ENCODE measurements at places on chromosomes 2 and 18. TPM values are rescaled to one million over a fixed set of nuclear protein-coding genes. Genes with fewer than 3 reads are reported as not detected.

GRCh38 chr2:120422465-120423160 lies 76.7 kb downstream of the INHBB start:
- no peak for DNase-seq

DNA sequence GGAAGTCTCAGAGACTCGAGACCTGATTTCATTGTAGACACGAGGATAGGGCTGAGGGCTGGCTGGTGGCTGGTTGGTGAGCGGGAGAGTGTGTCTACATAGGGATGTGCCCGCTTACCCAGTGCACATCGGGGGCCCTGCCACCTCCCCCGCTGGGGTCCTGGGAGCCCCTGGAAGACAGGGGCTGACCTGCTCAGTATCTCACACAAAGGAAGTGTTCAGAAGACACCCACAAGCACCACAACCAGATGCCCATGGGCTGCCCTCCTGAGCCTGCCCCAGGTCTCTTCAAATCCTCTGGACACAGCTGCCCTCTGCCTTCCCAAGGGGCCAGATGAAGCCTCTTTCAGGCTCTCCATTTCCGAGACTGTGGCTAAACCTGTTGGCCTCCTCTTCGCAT lies 43.1 kb downstream of the MYCN start:
- no peak for DNase-seq

DNA sequence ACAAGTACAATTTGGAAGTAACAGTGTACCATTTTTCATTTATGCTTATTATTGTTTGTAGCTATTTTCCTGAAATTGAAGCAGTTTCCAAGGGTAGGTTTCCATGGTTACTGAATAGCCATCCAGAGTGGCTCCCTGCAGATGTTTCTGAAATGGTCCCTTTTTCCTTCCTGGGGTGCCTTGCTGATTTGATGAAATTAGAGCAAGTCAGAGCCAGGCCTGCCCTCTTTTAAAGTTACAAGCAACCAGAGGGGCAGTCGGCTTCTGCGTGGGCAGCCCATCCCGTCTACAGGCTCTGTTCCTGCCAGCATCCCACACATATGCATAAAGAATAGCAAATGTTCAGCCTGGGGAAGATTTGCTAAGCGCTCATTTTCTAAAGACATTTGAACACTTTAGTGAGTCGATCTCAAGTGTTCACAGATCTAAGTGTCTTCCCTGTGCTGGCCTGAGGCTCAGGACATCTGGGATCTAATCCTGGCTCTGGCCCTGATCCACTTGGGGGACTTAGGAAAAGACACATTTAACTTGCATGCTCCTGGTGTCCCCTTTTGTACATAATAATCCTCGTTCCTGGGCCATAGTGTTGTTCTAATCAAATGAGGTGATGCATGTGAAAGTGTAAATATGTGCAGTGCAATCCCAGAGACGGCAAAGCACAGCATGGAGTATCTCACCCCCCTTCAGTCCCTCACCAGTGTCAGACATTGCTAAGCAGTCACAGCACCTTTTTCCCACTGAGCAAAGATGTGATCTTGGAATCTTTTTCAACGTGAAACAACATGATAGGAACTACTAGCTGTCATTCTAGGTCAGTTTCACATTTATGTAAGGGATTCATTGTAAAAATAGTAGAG lies 92.2 kb downstream of the STPG4 start:
- no peak for DNase-seq

DNA sequence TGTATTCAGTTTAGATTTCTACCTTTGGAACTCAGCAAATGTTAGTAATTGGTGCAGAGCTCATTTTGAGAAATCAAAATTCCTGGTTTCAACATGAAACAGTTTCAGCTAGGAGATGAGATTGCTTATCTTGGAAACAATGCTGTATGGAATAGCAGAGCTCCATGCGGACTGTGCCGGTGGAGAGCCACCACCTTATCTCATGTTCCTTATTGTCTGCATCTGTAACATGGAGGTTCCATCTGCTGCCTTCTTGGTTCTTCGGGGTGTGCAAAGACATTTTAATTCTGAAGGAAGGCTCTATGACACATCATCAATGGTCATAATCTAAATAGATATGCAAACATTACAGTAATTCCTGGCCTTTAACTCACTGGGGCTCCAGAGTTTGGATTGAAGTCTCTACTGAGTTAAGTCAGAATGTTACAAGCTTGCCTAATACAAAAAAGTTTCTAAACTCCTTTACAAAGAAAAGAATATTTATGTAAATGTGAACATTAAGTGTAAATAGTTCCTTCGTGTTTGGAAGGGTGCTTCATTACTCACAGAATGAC lies 65.3 kb downstream of the PRKRA start:
- no peak for DNase-seq

DNA sequence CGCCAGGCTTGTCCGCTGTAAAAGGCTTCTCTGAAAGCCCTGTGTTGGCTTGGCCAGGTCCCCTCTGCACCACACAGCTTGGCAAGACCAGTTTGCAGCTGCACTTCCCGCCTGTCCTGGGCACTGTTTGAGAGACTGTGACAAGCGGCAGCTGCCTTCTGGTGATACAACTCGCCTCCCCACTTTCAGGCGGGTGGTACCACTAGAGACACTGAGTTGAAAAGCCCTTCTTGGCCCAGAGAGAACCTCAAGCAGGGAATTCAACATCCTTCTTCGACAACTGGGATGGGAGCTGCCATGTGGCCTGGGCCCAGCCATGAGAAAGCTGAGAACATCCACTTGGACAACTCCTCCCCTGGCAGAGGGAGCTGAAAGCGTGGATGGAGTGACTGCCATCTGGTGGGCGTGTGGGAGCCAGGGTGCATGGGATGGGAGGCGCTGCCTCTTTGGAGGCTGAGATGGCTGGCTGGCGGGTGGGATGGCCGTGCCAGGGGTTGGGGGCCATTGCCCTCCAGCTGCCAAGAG lies 125.5 kb upstream of the REV1 start:
- DNase-seq, result no peak

GRCh38 chr18:9348079-9348671 lies 13.6 kb downstream of the TWSG1 start:
- DNase-seq, result no peak

DNA sequence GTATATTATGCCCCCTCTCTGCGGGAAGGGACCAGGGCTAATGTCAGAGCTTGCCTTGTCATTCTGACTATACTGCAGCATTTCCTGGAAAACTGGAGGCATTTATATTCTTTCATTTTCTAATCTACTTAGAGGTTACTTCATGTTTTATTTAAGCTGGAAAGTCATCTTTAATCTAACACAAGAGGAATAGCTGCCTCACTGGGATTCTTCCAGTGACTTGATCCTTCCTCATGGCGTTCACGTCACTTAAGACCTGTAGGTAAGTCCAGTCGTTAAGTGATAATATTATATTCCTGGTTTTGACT lies 727.6 kb upstream of the DDX18 start:
- no peak for DNase-seq

GRCh38 chr2:109331081-109331480 lies 202.1 kb downstream of the SH3RF3 start:
- no peak for DNase-seq

DNA sequence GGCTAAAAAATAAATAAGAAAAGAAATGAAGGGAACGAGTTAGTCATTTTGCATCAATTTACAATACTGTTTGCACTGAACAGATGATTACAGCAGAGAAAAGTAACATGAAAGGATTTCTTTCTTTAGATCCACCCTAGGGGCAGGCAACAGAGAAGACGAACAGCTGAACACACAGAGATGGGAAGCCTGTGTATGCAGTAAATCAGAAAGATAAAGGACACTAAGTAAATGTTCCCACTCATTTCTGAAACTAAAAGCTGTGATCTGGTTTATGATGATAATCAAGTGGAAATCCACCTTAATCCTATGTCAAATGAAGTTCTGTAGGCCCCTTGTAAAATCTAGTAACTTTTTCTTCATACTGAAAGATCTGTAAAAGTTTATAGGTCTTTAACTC lies 54.2 kb downstream of the AKAIN1 start:
- no peak for DNase-seq

- no peak for DNase-seq
These were observed 15.1 kb upstream of the ST3GAL5 start for GRCh38 chr2:85903849-85904248.

Gene WDCP
- total RNA-seq, result 9.2 TPM

DNA sequence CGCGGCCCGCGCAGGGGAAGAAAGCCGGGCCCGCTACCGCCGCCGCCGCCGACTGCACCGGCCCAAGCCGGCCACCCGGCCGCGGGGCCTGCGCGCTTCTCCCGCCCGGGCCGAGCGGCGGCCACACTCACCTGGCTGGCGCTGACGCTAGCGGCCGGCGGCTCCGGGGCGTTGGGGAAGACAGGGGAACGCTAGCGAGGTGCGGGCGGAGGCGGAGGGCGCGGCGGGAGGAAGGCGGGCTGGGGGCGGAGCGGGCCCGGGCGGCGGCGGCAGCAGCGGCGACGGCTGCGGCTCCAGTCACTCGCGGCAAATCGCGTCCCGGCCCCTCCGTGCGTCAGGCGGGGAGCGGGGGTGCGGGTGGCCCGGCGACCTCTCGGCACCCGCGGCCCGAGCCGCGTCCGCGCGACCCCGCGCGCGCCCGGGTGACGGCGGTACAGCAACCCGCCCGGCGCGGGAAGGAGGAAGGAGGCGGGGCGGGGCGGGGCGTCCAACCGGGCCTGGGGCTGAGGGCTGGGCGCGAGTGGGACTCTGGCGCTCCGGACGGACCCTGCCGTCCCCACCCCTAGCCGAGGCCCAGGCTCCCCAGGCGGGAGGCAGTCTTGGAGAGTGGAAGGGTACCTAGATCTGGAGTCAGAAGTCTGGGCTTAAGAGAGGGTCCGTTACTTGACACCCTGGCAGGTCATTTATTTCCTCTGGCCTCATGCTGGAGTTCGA lies at the start of gene SESTD1:
Gene SESTD1 (minus strand): TSS at position 465 of the 714 bp plus-strand sequence. CDS start 72,991 bp downstream, outside the sequence.
- peak; percentile 55 for DNase-seq

GRCh38 chr2:216626168-216626874 lies 6.9 kb upstream of the IGFBP2 start:
- no peak for DNase-seq

DNA sequence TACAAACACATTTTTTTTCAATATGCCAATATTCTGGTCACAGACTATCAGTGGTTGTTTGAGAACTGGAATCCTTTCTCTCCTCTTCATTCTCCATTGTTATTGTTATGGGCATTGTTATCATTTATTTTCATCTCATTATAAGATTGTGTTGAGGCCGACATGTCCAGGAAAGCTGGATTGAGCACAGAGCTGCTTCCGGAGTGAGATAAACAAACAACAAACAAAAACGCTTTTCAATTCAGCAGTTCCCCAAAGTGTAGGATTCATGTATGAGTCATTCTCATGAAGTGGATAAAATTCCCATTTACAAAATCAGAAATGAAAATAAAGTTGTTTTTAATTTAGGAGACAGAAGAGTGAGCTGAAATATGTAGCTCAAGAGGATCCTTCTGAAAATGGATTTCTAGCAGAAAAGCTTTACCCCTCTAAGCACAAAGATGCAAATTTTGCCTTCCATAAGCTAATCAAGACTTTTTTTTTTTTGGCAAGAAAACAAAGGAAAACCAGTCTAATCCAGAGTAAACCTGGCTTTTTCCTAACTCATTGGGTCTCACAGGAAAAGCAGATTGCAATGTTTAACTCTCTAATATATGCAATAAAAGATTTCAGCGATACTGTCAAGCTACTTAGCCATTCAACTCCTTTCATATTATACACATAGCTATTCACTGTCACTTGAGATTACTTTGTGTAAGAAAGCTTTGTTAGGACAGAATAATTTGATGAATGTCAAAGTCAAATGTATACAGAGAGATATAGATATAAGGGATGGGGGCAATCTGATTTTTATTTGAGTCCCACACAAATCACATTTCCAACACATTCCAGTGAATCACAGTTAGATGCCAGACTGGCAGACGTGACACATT lies 1441.7 kb upstream of the CELF4 start:
- no peak for DNase-seq

Gene EGR4
- not detected for total RNA-seq

Gene GPBAR1
- total RNA-seq, result not detected

GRCh38 chr2:68336192-68336591 lies 16.4 kb upstream of the CNRIP1 start:
- no peak for DNase-seq

Gene CYTIP
- total RNA-seq, result 1.3 TPM

Gene XIRP2
- total RNA-seq, result not detected

Gene CLEC4F
- not detected for total RNA-seq

GRCh38 chr2:164474873-164475272 lies 146.4 kb downstream of the GRB14 start:
- no peak for DNase-seq

DNA sequence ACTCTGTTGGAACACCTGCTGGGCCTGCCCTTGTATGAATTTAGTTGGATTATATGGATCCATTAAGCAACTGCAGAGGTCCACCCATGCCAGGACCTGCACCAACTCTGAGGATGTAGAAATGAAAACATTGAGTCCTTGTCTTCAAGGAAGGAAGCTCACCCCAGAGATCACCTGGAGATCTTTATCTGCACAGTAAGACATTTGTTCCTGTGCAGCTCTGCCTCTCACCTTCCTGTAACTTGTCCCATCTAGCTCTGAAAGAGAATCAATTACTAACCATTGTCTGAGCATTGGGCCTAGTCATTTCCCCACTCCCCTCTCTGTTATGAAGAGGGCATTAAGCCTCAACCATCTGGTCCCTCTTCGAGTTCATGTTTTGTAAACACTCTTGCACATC lies 105.2 kb upstream of the YWHAQ start:
- DNase-seq, result no peak

DNA sequence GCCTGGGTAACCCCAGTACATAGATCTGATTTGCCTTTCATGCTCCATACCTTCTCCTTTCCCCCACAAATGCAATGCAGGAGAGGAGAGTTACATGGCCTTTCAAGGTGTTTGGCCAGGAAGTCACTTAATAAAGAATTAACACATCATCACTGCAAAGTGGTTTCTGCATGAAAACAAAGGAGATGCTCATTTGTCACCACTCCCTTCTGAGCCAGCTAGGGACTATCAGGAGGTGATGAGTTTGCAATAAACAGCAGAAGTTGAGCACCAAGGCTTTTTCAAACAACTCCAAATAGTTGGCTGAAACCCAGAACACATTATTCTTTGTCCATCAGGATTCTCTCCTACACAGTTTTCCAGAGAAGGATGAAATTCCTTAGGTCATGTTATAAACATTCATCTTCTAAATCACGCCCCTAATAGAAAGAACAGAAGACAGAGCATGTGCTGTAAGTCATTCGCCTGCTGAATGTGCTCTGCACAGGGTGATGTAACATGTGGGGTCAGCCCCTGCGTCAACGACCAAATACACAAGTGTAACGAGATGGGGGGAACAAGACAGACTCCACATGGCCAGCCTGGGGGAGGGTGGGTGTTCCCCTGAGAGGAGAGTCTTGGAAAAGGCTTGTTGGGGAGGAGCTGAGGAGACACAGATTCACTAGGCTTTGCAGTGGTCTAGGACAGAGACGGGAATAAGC lies 87.3 kb upstream of the RMDN2 start:
- DNase-seq, result no peak

Gene LDLRAD4
- not detected for total RNA-seq

All from NCI-H460 (cell line).